GF-D8 (cell line): ENCODE measurements at places on chromosomes 1 and 21.

- DNase-seq, result no peak
Measured at GRCh38 chr21:41750051-41750450, 16.8 kb downstream of the RIPK4 start.

GRCh38 chr1:48955774-48956173 lies 179.1 kb upstream of the BEND5 start:
- DNase-seq, result no peak

GRCh38 chr1:151713044-151713443 lies 3.6 kb downstream of the CELF3 start:
- DNase-seq, result no peak

GRCh38 chr1:93349231-93350135 lies 3.8 kb downstream of the DR1 start:
- DNase-seq, result no peak

GRCh38 chr1:84632673-84633434 lies 57.4 kb downstream of the SSX2IP start:
- no peak for DNase-seq

DNA sequence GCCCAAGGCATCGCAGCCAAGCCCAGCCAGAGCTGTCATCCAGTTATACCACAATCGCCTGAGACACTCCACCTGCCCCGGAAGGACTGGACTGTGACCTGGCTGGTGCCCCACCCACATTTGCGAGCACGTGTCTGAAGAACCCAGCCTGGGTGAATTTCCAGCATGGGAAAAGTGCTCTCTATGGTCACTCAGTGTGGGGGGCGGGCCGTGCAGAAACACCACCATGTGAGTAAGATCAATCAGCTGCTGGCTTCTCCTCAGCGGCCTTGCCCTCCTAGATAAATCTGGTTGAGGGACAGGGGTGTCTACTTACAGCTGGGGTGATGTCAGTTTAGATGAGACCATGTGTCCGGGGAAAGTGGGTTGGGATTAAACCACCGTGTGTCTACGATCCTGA lies 44.8 kb downstream of the URB1 start:
- DNase-seq, result no peak

- peak; percentile 99 for DNase-seq
Measured at GRCh38 chr1:201019321-201019977, 4.1 kb downstream of the KIF21B start.

- DNase-seq, result no peak
Measured at GRCh38 chr1:175823406-175823805, 80.0 kb upstream of the TNR start.

- DNase-seq, result no peak
Measured at GRCh38 chr1:197284325-197284724, 16.3 kb downstream of the CRB1 start.

- DNase-seq, result no peak
Measured at GRCh38 chr21:45132841-45133573, 58.6 kb downstream of the ADARB1 start.

GRCh38 chr21:19261731-19262376 lies 858.3 kb upstream of the TMPRSS15 start:
- no peak for DNase-seq

DNA sequence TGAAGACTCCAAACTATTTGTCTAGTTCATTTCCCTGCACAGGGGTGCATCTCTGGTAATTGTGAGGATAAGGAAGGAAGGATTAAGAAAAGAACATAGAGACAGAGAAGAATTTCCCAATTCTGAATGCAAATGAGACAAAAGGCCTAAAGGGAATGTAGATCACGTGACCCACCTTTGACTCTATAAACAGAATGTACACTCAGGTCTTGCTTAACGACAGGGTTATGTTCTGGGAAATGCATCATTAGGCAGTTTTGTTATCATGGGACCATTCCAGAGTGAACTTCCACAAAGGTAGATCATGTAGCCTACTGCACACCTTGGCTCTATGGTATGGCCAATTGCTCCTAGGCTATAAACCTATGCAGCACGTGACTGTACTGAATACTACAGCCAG lies 252.3 kb upstream of the ZP4 start:
- DNase-seq, result no peak

GRCh38 chr1:39047374-39048229 lies 21.5 kb downstream of the NDUFS5 start:
- DNase-seq, result no peak

DNA sequence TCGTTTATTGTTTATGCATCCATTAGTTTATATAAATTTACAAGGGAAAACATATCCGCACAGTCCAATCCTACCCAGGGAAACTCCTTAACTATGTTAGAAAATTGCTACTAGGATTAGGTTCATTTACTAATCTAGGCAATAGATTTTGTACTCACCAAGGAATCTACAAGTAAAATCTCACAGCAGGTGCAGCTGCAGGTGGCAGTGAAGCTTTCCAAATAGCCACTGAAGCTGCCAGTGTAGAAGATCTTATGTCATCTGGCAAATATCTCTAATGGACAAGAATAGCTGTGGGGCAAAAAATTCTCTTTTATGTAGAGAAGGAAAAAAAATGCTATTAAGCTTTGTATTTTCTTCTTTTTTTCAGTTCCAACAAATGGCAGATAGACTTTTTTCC lies 963.4 kb upstream of the ADGRL4 start:
- DNase-seq, result no peak

DNA sequence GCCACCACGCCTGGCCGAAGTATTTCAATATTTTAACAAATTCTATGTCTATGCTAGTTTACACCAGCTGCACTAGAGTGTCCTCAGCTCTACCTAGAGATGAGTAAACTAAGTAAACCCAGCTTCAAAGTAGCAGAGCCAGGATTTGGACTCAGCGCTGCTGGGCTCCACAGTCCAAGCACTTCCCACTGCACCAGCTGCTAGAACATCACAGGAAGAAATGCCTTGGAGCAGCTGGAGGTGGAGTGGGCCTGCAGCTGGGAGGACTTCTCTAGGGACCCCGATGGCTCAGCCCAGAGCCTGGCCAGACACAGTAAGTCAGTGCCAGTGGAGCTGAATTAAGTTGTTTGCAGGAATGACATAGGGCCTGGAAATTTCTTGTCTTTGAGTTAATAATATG lies 10.2 kb upstream of the SMIM12 start:
- DNase-seq, result no peak

- DNase-seq, result no peak
Measured at GRCh38 chr1:109783436-109783835, 19.7 kb upstream of the EPS8L3 start.

DNA sequence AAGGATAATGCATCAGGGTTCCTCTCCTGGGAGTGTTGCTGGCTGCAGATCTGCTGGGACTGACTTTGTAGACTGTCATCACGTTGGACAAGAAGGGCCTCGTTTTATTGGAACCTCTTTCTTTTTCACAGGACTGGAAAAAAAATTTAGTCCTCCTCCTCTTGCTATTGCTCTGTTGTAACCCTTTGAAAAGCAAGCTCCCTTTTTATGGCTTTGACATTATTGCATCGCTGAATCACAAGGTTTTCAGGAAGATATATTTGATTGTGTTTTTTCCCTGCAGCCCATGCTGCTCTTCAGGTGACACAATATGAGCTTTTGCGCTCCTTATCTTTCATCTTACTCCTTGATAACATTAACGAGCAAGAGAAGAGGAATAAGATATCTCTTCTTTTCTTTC lies 290.9 kb downstream of the CAMTA1 start:
- DNase-seq, result no peak

GRCh38 chr1:161933592-161934588 lies 89.8 kb downstream of the OLFML2B start:
- no peak for DNase-seq

GRCh38 chr21:36745459-36745858 lies 46.5 kb downstream of the SIM2 start:
- no peak for DNase-seq

- no peak for DNase-seq
Measured at GRCh38 chr1:1918901-1919303, at the start of gene TMEM52. Gene TMEM52 (minus strand): TSS chr1:1919279. CDS start chr1:1919265, 14 bp downstream.

DNA sequence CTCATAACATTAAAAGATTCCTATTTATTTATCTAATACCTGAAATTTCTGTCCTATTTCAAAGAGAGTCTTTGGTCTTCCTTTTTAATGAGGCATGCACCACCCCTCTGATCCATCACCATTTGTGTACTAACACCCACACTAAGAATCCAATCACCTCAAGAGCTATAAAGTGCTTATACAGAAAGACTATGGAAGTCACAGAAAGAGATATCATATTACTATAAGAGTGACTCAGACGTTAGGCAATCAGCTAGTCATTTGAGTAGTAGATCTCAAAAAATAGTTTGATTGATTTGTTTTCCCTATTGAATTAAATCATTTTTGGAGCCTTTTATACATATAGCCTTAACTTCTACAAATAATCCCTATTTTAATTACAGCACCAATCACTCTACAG lies 46.1 kb downstream of the NME7 start:
- no peak for DNase-seq

GRCh38 chr1:7390604-7391000 lies 380.5 kb upstream of the VAMP3 start:
- DNase-seq, result no peak

DNA sequence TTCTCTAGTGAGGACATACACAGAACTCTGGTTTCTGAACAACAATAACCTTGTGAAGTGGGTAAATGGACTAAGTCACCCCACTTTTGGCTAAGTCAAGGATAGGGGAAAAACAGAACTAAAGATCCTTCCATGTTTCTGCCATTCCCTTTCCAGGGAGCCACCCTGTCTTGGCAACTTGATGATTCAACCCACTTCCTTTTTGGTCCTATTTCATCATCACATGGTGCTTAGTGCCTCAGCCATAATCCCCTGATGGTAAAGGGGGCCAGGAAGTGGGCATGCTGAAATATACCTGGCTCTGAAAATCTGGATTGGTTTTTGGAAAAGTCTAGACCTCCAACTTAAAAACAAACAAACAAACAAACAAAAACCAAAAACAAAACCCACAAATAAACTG lies 206.4 kb upstream of the FOXD3 start:
- no peak for DNase-seq

- no peak for DNase-seq
Measured at GRCh38 chr1:12519693-12520364, 98.2 kb downstream of the DHRS3 start.

DNA sequence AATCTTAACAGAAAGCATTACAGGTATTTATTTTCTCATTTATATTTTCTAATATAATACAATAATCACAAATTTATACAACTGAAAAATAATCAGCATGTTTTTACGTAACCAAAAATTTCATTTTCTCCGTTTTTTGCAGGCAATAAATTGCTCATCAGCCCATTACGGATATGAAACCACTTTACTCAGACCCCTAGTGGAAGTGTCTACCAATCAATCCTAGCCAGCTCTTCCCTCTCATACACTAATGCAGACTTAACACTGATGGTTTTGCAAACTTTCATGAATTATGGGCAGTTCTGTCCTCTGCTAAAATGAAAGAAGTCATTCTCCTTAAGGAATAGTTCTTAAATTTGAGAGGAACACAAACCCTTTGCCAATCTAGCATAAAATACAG lies 124.7 kb downstream of the EIF4G3 start:
- no peak for DNase-seq

DNA sequence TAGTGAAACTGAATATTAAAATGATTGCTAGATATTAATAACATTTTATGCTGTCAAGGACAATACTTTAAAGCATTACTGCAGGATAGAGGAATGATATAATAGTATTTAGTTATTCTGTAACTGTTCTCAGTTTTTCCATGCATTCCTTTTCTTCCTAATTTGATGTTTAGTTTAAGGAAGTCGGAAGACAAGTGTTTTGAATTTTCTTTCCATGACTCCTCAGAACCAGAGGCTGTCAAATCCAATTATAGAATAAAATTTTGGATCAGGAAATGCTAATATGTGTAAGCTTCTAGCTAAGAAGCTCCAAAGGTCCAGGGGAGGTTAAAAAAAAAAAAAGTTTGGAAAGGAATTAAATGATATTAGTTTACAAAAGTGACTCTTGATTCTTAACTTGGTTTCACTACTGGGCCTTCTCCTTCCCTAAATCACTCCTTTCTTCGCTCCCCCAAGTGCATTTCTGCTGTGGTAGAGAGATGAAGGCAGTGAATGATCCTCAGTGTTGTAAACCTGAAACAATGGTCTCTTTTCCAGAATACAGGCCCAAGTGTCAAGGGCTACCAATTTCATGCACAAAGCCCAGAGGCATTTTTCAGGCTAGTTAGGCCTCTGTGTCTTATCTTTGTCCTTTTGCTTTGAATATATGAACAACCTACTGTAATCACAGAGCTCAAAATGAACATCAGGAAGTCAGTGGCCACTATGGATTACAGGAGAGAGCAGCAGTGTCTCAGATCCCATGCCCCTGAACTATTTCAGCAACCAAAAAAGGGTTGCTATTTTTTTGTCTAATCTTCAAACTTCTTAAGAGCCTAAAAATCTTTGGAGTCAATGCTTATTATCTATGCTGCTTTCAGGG lies 6.2 kb downstream of the ADSS2 start:
- no peak for DNase-seq

- peak; percentile 35 for DNase-seq
Measured at GRCh38 chr1:235253219-235253962, 74.6 kb downstream of the ARID4B start.

GRCh38 chr1:66556161-66556611 lies 22.2 kb downstream of the SGIP1 start:
- DNase-seq, result no peak

GRCh38 chr1:112735752-112736151 lies 20.6 kb upstream of the PPM1J start:
- no peak for DNase-seq

- no peak for DNase-seq
Measured at GRCh38 chr1:157092831-157093230, 6.8 kb downstream of the ETV3L start.

- peak; percentile 15 for DNase-seq
Measured at GRCh38 chr1:246651012-246651695, 73.1 kb upstream of the SCCPDH start.

- DNase-seq, result no peak
Measured at GRCh38 chr1:102790997-102791396, 317.3 kb downstream of the COL11A1 start.

GRCh38 chr1:240491156-240491555 lies 120.8 kb downstream of the GREM2 start:
- DNase-seq, result no peak

- no peak for DNase-seq
Measured at GRCh38 chr1:54409156-54410142, 3.3 kb upstream of the SSBP3 start.

- peak; percentile 82 for DNase-seq
Measured at GRCh38 chr21:43805275-43805800, 16.0 kb downstream of the RRP1 start.

DNA sequence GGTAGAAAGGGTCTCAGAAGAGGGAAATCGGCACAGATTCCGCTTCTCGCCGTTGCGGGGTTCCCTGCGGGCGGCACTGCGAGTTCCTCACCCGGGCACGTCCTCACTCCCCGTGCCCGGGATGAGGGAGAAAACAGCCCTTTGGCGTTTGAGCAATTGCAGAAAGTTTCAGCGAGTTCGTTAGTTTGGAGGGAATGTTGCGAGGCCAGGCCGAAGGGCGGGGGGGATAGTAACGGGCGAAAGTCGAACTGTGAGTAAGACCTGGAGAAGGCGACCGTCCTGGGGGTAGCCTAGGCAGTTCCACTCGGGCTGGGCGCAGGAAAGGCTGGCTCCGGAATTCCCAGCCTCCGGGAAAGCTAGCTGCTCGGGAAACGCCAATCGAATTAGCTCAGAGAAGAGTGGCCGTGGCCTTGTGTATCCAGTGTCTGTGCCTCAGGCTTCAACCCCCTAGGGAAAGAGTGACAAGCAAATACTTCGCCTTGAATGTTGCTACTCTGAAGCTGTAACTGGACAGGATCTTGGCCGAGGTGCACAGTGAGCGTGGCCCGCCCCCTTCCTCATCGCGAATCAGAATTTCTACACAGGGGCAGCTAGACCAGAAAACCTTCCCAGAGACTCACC lies 787 bp downstream of the PTGFR start:
- DNase-seq, result no peak
